ENCODE measurements at places on chromosomes 5 and 9.

GRCh38 chr9:89576404-89576839 is 28.4 kb upstream of the GADD45G start:
- DNase-seq, result no peak

DNA sequence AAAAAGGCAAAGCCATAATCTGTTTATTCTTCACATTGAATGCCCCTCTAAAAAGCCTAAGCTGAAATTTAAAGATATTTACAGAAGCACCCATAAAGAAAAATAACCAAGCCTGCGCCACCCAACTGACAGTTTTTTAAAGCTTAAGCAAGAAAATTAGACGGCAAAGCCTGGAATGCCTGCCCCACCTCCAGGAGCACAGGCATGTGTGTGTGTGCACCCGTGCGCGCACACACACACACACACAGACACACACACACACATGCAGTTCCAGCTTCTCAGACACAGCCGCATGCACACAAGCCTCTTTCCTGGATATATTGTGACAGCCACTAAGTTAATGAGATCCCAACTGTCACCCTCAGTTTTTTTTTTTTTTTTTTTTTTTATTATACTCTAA is 88.2 kb downstream of the FRMD3 start:
- DNase-seq, result no peak

GRCh38 chr9:137963525-137963924 is 85.9 kb downstream of the CACNA1B start:
- no peak for DNase-seq

GRCh38 chr5:158473016-158473635 is 614.2 kb upstream of the CLINT1 start:
- no peak for DNase-seq

DNA sequence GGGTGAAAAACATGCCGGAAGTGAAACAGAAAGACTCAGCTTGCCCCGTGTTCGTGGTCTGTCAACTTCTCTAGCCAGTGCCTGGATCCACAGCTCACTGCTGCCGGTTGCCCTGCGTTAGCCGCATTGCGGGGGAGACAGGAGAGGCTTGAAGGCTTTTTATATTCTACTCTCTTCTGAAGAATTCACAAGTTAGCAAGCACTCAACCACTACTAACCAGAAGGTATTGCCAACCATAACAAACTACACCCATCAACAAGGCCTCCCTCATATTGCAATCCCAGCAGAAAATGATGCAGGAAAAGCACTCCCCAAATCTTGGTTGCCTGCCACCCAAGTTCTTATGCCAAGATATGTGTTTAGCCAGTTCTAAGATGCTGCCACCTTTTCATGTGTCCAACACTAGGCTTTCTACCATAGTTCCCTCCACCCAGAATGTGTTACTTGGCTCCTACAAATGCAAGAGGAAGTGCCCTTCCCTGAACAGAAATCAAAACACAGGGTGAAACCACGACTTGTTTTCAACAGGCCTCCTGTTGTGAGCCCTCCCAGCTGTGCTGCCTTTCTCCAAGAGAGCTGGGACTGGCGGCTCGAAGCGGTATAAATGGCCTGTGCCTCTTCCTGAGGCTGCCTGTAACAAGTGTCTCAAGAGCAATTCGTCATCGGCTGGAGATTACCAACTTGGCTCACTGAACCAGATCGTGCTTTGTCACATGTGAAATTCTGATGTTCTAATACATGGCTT is 129.0 kb downstream of the SNX18 start:
- no peak for DNase-seq

DNA sequence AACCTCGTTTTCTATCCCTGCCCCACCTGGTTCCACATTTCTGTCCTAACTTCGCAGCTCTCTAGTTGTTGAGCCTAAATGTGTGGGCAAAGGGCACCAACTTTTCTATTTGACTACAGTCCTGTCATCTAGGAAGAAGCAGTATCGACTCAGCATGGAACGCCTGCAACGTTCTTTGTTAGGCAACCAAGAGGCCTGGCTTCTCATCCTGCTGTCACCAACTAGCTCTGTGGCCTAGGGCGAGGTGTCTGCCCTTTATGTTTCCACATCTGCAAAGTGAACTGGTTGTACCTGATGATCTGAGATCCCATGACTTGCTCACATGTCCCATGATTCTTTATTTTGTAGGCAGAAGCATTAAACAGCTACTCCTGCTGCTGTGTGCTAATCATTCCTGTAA is 248.9 kb downstream of the ADAMTSL1 start:
- DNase-seq, result no peak

DNA sequence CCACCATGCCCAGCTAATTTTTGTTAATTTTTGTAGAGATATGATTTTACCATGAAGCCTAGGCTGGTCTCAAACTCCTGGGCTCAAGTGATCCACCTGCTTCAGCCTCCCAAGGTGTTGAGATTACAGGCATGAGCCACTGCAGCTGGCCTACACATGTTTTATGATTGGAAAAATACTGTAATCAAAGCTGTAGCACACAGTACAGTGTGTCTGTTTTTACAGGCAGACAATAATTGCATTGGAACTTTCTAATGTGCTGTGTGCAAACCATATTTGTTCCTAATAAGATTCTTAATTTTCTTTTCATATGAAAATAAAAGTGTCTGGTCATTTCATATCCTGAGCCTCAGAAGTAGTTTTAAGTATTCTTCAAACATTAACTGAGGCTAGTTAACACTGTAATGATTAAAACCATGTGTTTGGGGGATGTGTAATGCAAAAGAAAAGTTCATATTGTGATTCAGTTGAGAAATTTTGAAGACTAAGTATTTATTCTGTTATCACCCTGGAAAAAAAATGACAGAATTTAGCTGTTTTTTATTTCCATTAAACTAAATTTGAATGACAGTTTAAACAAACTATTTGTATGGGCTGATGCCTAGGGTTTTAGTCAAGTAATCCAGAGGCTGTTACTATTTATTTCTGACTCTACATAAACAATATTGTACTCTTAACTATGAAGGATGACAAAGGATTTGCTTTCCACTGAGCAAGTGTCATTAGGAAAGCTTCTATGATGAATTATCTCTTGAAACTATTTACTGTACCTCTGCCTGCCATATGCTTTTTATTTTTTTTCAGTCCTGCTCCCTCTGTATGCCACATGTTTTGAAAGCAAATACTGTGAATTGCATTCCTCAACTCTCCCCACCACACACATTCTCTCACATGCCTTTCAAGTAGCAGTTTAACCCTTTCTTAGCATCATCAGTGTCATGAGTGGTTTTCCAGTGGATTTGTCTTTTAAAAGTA is 111.5 kb downstream of the MTREX start:
- no peak for DNase-seq
